ENCODE measurements at places on chromosomes 12 and 14.

- no peak for DNase-seq
Observed at GRCh38 chr12:29050503-29050902, 98.6 kb upstream of the FAR2 start.

GRCh38 chr12:47165934-47166333, 86.2 kb upstream of the AMIGO2 start:
- no peak for DNase-seq

DNA sequence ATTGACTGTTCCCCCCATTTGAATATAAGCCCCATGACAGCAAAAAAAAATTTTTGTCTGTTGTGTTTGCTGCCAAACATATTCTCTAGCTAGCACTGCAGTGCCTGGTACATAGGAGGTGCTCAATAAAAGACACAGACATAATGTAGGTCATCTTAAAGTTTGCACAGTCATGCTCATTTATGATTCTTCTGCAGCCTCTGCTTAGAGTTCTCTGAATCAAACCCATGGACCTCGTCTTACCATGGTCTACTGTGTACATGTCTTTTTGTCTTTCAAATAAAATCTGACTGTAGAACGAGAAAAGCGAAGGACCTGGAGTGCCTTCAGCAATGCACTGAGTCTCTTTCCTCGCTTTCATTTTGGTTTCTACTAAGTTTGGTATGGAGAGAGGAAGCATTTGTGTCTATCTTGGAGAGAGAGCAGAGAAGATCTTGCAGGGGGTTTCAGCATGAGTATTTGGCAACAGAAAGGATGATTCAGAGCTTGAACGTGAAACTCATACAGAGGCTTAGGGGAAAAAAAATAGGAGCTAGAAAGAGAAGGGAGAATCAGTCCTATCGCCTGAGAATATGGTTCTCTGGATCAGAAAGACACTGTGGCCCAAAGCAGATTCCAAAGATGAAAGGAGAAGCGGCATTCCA, 38.8 kb upstream of the TMCC3 start:
- DNase-seq: no peak

DNA sequence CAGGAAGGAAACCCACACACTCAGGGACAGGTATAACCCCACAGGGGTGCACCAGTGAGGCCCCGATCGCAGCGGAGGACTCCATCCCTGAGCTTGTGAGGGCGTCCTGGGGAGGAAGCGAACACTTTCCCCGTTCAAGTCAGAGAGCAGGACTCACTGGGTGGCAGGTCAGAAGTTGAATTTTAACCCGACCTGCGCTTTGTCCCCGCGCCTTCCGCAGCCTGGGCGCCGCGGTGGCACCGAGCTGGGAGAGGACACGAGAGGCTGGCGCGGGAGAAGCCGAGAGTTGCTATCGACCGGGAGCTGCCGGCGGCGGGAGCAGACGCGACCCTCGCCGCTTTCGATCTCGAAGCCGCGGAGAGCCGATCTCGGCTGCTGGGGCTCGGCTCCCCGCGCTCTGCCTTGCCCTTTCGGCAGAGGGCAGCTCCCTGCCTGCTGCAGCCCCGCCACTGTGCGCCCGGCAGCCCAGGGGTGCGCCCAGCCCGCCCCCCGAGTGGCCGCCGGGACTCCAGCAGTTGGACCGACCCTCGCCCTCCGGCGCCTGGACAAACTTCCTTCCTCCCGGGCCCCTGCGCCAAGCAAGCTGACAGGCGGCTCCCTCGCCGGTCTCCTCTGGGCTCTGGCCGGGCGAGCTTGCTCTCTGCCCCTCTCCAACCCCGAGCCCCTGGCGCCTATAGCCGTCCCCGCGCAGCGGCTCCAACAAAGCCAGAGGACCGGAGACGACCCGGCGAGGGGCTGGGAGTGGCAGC, 918 bp downstream of the LIN7A start:
- DNase-seq: no peak

DNA sequence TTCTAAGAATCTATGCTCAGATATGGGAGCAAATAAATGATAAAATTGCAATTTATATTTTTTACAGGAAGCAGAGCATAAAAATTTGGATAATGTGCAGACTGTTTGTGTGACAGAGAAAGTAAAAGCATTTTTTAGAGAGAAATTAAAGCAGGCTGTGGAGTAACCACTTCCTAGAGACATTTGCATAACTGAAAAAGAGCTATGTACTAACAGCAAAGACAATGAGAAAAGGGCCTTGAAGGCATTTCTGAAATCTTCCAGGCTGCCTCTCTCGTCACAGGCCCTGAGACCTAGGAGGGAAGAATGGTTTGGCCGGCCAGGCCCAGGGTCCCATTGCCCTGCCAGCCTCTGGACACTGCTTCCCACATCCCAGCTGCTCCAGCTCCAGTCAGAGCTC, 247.2 kb downstream of the ALX1 start:
- no peak for DNase-seq

DNA sequence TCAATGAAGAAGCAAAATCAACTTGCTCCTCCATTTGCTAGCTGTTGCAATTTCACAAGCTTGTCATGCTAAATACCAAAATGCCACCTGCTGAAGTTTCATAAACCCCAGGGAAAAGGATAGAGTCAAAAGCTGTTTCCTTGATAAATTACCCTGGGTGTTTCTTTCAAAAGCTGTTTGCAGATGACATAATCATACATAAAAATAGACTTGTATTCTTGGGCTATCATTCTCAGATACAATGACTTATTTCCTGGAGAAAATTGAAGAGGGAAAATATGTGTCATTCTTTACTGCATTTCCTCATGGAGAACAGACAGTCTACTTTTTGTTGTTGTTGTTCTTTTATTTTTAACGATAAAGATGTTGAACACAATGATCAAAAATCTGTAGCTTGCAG, 119.2 kb downstream of the GALC start:
- DNase-seq: no peak

- no peak for DNase-seq
Observed at GRCh38 chr12:104226672-104227071, 11.1 kb downstream of the TXNRD1 start.

DNA sequence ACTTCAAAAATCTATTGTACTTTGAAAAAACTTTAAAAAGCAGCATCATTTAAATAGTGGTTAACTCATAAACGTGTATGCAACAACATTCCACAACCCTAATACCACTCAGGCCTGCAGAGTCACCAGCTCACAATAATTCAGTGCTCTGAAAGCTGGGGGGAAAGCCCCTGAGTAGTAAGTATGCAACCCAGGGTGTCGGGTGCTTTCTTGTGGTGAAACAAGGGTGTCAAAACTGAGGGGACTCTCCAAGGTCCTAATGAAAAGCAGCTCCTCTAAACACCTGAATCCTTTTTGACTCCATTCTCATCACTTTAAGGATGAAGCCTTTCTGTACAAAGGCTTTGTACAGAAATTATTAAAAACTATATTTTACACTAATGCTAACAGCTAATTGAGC, 33.7 kb downstream of the FGFR1OP2 start:
- peak; percentile 72 for DNase-seq

DNA sequence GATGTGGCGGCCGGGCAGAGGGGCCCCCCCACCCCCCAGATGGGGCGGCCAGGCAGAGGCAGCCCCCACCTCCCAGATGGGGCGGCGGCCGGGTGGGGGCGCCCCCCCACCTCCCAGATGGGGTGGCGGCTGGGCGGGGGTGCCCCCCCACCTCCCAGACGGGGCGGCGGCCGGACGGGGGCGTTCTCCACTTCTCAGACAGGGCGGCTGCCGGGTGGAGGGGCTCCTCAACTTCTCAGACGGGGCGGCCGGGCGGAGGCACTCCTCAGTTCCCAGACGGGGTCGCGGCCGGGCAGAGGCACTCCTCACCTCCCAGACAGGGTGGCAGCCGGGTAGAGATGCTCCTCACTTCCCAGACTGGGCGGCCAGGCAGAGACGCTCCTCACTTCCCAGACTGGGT, 469.8 kb downstream of the PCNX1 start:
- no peak for DNase-seq

GRCh38 chr14:36522347-36522971, 2.4 kb upstream of the NKX2-1 start:
- DNase-seq: no peak

DNA sequence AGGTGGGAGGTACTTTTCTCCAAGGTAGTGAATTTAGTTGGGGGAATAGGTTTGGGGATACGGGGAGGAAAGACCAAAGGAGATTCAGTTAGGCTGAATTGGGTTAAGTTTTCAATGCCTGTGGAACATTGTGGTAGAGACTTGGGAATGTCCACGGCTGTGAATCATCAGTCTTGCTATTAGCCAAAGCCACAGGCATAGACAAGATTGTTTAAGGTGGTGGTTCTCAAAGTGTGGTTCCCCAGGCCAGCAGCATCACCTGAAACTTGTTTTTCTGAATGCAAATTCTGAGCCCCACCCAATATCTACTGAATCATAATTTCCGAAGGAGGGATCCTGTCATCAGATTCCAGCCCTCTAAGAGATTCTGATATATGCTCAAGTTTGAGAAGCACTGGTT, 316.2 kb downstream of the EGLN3 start:
- no peak for DNase-seq

GRCh38 chr12:47935184-47935583, 28.2 kb upstream of the TMEM106C start:
- DNase-seq: no peak

DNA sequence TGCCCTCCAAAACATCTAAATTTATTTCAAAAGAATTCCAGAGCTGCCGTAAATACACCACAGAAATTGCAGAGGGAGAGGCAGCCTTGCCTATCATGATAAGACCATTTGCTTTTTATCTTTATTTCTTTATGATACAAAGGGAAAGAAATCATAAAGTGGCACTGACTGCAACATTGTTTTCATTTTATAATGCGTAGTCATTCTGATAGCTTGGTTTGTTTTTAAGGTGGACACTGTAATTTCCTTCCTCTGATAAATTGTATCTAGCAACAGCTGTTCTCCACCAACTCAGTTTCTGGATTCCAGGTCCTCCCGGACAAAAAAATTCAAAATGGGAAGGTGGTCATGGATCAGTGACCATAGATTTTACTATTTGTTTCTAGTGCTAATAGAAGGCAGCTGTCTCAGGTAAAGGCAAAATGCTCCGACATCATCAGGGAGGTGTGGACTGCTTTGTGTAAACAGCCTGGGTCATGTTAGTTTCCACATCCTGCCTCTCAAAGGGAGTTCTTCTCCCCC, 623 bp upstream of the TSPAN8 start:
- no peak for DNase-seq

GRCh38 chr14:36510078-36510799, 9.8 kb downstream of the NKX2-1 start:
- DNase-seq: no peak

GRCh38 chr14:68401317-68401716, 391.6 kb downstream of the ZFP36L1 start:
- no peak for DNase-seq

- DNase-seq: no peak
Observed at GRCh38 chr12:108060067-108060466, 69.0 kb upstream of the WSCD2 start.

DNA sequence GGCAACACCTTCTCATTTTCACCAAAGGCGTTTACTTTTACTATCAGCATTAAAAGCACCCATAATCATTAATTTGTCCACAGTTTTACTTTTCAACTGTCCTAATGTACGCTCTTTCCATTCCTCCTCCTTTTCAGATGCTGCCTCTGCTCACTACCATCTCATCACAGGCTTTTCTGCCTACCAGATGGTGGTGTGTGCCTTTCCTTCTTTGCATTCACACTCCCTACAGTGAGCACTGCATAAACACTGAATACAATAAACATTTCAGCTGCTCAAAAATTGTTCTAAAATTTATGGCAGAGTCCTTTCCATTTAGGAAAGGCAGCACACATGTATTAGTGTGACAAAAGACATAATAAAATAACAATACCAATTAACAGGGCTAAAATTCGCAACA, 435.7 kb downstream of the GXYLT1 start:
- no peak for DNase-seq

GRCh38 chr12:105013892-105014291, 27.8 kb downstream of the NOPCHAP1 start:
- no peak for DNase-seq

DNA sequence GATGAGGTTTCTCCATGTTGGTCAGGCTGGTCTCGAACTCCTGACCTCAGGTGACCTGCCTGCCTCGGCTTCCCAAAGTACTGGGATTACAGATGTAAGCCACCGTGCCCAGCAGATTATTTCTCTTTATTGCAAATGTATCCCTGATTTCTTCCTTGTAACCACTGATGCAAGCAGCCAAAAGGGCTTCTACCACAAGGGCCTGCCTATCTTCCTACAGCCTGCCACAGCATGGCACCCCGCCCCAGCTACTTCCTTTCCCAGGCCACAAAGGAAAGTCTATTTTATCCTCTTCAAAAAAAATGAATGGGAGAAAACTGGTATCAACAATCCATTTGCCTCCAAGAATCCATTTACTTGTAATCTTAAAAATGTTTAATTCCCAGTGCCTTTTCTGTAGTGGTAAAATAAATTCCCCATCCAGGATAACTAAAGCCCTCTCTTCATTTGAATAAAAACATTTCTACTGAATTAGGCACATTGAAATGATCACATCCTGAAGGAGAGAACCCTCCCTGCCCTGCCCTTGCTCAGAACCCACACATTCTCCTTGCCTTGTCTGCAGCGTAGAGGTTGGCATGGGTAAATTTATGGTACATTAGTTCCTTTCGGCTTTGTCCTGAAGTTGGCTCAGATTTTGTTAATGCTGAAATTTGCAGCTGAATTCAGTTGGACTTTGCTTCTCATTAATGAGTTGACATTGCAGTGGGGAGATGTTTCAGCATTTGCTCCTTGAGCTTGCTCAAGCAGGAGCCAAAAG, 19.2 kb downstream of the GPHB5 start:
- no peak for DNase-seq

DNA sequence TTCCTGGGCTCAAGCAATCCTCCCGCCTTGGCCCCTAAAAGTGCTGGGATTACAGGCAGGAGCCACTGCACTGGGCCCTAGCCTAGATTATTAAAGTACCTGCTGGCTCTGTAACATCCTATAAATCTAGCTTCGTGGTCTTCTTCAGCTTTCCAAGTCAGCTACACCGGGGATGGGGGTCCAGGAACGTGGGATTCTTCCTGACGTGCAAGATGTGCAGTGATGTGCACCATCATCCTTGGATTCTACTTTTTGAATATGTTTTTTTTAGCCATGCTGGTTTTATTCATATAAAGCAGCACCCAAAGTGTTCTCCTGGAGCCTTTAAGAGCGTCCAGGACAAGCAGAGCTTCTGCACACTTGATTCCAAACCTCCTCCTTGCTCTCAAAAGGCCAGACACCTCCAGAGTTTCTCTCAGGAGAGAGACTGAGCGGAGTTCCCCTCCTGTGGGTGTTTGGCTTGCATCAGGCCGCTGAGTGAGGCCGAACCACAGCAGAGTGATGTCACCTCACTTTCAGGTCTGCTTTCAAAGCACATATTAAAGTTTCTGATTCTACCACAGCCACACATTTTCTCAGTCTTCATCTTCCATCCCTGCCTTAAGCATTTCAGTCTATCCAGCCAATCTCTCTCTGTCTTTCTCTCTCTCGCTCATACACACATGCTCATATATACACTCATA, 33.4 kb downstream of the VCPKMT start:
- peak; percentile 47 for DNase-seq

DNA sequence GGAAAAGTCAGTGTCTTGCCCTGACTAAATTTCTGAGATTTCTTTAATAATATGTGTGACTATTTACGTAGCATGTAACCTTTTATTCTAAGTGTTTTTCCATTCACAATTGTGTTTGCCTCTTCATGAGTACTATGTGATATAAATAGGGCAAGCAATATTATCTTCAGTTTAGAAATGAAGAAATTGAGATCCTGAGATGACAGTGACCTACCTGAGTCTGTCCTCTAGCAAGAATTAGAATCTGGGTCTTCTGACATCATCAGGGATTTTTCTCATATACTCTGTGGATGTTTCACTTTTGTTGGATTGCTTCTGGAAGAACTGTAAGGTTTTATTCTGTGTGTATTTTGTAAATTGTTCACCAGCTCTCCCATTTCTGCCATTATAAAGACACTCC, 35.0 kb downstream of the TMTC2 start:
- no peak for DNase-seq
